Effector memory CD4-positive, alpha-beta T cell (primary cell): ENCODE measurements at places on chromosomes 12 and 14.

- DNase-seq = peak; percentile 44
These were observed 826 bp downstream of the PRKCH start for GRCh38 chr14:61322011-61322798.

DNA sequence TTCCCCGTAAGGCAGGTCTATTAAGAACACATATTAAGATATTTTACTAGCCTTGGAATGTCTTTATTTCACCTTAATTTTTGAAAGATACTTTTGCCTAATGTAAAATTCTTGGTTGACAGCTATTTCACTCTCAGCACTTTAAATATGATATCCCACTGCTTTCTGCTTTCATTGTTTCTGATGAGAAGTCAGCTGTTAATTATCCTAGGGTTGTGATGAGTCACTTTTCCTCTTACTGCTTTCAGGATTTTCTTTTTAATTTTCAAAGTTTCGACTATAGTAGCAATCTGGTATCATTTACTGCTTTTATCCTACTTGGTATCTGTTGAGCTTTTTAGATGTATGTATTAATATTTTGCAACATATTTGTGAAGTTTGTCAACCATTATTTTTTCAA, 578.9 kb upstream of the ATP2B1 start:
- no peak for DNase-seq

DNA sequence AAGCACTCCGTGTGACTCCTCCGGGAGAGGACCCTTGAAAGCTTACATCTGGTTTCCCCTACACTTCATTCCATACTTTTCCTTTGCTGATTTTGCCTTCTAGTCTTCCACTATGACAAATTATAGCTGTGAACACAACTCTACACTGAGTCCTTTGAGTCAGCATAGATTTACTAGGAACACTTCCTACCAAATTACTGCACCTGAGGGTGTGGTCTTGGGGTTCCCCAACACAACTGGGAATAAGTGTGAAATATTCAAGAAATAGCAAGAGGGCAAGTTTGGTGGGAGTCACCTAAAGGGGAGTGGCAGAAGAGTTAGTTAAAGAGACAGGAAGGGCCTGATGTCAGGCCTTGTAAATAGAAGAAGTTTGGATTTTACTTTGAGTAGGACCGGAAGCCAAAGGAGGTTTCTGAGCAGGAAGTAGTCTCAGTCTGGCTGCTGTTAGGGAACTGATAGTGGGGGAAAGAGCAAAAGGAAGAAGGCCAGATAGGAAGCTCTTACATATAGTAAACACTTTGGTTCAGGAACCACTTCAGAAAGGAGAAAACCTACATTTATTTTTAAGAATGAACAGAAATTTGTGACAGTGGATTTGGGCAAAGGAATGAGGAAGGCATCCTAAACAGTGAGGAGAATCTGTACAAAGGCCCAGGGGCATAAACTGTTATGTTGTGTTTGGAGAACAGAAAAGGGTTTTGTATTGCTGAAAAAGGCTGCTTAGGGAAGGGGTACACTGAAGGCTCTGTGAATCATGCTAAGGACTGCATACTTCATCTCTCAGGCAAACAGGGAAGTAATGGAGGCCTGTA, 14.2 kb downstream of the SEL1L start:
- DNase-seq = no peak

DNA sequence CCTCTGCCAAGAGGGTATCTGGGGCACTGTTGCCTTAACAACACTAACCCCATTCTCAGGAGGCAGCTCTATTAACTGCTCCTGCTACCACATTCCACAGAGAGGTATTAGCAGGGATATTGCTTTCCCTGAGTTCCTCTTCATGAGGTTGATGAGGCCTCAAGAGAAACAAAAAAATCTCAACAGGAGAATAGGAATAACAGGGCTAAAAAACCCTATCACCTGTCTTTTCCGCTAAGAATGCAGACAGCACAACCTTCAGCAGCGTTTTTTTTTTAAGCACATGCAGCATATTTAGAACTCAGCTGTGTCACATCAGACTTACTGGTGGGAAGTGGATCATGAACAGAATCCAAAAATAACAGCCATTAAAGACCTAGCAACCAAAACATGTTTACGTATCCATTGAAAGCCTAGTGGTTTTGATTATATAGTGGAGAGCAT, 29.2 kb downstream of the ATF7 start:
- no peak for DNase-seq

GRCh38 chr12:85155791-85156190, 119.6 kb downstream of the LRRIQ1 start:
- DNase-seq = no peak

DNA sequence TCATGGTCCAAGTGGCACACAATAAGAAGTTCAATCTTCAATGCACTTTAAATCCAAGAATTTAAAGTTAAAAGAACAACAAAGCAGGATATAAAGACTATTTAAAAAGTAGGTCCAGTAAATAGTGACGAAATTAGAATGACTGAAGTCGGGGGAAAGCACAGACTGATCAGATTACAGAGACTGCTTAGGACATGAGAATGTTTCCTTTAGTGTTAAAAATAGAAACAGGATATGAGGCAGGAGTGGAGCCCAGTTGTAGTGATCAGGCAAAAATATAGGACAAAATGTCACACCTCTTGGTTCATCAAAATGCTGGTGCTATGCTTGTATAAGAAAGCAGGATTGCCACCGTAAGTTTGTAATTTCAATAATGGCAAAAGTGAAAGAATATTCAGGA, 52.2 kb upstream of the CD163 start:
- no peak for DNase-seq

- no peak for DNase-seq
These were observed 38.9 kb downstream of the EML5 start for GRCh38 chr14:88753873-88754272.

GRCh38 chr12:94273272-94273671, 124.9 kb downstream of the PLXNC1 start:
- no peak for DNase-seq

DNA sequence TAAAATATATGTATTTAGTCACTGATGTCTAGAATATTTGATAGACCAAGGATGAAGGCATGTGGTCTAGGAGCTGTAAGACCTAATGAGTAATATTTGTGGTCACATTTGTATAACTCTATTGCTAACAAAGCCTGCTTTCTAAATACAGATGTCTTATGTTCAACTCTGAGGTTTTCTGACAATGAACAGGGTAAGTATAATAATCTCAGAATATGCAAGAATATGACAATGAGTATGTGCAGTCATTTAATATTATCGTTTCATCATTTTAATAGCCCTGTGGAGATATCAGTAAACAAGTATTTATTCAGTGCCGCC, 389.6 kb downstream of the LRIG3 start:
- DNase-seq = no peak

- no peak for DNase-seq
These were observed 224.1 kb downstream of the BTG1 start for GRCh38 chr12:91921555-91921954.

GRCh38 chr12:60169904-60170303, 574.1 kb downstream of the SLC16A7 start:
- DNase-seq = no peak

DNA sequence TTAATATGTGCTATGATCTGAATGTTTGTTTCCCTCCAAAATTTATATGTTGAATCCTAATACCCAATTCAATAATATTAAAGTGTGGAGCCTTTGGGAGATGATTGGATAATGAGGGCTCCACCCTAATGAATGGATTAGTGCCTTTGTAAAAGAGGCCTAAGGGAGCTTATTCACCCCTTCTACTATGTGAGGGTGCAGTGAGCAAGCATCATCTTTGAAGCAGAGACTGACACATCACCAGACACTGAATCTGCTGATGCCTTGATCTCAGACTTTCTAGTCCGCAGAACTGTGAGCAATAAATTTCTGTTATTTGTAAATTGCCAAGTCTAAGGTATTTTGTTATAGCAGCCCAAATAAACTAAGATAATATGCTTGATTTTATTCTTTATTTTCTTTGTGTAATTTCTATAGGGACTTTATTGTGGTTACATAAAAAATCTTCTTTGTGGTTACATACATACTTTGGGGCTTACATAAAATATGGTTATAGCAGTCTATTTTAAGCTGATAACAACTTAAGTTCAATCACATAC, 131.1 kb upstream of the SLC38A2 start:
- DNase-seq = no peak

DNA sequence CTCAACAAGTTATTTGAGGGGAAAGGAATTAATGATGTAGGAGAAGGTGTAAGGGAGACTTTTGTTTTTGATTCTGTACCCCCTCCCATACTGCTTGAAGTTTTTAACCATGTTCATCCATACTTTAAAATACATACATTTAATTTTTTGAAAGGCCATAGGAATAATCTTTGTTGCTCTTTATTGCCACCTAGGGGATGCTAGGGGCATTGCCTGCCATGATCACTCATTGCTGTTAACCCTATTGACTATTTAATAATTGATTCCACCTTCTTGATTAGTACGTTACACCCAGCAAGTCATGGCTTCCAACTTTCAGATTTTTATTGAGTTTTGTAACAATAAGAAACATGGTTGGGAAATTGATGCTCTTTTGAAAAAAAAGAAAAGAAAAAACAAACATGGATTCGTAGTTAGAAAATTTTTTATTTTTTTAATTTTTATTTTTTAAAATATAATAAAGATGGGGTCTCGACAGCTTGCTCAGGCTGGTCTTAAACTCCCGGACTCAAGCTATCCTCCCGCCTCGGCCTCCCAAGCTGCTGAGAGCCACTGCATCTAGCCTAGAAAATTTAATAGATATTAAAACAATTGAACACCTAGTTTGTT, 8.5 kb upstream of the PRKAB1 start:
- peak; percentile 12 for DNase-seq

GRCh38 chr12:105803292-105803691, 335.5 kb downstream of the NUAK1 start:
- no peak for DNase-seq

- no peak for DNase-seq
These were observed 142.3 kb downstream of the RTN1 start for GRCh38 chr14:59728304-59728703.

DNA sequence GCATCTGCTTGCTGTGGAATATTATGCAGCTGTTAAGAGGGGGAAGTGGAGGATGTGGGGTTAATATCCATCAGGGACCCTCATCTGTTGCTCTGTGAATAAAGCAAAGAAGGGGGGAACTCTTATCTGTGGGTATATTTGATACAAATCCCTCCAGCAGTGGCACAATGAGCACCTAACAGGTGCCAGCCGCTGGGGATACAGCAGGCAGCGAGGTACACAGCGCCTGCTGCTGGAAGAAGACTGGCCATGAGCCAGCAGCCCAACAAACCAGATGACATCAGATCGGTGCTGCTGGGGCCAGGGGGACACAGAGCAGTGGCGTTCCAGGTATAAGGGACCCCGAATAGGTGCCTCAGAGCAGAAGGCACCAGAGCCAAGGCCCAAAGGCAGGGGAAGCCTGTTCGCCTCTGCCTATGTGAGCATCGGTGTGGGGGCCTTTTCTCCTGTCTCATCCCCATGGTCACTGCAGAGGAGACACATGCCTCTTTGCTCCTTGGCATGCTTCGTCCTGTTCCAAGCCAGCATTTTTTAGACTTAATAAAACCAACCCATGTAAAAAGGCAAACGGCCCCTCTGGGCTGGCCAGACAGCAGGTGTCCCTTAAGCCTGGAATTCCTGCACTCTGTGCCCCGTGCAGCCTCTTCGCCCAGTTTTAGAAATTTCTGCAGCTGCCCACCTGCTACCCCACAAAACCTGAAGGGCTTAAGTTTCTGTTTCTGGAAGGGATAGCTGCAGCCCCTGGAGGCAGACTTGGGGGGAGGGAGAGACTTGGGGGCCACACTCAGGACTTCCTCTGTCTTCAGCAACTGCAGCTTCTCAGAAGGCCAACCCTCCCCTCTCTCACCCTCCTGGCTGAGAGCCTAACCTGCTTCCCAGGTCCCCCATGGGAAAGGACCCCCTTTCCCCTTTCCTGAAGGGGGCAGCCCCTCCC, 1.6 kb upstream of the CKB start:
- DNase-seq = no peak

- DNase-seq = no peak
These were observed 19.7 kb downstream of the SLC41A2 start for GRCh38 chr12:104938371-104938770.

GRCh38 chr12:63795032-63795687, 15.5 kb downstream of the RXYLT1 start:
- DNase-seq = no peak

DNA sequence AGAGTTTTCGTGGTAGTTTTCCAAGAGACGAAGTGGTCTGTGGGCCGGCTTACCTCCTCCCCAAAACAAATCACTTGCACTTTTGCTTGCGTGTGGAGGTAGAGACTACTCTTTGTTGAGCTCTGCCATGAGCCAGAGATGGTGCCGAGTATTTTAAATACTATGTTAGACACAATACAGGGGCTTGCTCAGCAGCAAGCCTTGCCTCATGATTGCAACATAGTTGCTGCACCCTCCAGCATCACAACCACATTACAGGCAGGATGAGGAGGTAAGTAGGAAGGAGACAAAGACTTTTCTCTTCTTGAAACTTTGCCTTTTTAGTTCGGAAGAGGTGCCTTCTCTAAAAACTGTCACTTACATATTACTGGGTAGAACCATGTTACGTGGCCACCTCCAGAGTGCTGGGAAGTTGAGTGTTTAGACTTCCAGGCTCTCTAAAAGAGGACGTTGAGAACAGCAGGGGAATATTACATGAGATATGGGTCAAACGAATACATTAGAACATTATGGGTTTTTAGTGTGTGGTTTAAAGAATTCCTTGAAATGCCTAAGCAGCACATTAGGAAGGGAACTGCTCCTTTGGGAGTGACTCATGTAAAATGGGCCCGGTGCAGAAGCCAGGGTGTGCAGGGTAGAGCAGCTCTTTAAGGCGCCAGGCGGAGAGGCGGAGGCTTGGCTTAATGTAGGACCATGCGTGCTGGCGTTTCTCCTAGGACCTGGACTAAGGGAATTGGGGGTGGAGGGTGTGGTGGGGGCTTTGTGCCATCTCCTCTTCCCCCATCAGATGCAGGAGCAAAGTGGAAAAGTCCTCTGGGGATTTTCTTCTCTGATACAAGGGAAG, 110.6 kb upstream of the PRMT8 start:
- DNase-seq = no peak

DNA sequence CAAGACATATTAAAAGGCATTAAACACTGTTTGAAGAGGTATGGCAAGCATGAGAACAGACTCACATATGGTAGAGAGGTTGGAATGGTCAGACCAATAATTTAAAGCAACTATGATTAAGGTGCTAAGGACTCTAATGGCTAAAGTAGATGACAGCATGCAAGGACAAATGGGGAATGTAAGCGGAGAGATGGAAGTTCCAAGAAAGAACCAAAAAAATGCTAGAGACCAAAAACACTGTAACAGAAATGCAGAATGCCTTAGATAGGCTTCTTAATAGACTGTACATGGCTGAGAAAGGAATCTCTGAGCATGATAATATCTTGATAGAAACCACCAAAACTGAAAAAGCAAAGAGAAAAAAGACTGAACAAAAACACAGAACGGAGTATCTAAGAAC, 77.4 kb downstream of the RIN3 start:
- no peak for DNase-seq

- DNase-seq = no peak
These were observed 85.9 kb downstream of the VEZT start for GRCh38 chr12:95303476-95303875.

- no peak for DNase-seq
These were observed 42.0 kb downstream of the EVL start for GRCh38 chr14:100107236-100107635.
